ENCODE measurements at places on chromosomes 7 and 10.

GRCh38 chr10:86151613-86152012 is 215.0 kb downstream of the GRID1 start:
- H3K4me3 ChIP-seq, result no peak overlapping the region
- no peaks in the 10 kb centered on the region for H3K4me1 ChIP-seq
- H3K27me3 ChIP-seq, result peaks cover 4% of the 10 kb centered on the region
- DNase-seq, result no peak
- H3K36me3 ChIP-seq, result no peaks in the 10 kb centered on the region

DNA sequence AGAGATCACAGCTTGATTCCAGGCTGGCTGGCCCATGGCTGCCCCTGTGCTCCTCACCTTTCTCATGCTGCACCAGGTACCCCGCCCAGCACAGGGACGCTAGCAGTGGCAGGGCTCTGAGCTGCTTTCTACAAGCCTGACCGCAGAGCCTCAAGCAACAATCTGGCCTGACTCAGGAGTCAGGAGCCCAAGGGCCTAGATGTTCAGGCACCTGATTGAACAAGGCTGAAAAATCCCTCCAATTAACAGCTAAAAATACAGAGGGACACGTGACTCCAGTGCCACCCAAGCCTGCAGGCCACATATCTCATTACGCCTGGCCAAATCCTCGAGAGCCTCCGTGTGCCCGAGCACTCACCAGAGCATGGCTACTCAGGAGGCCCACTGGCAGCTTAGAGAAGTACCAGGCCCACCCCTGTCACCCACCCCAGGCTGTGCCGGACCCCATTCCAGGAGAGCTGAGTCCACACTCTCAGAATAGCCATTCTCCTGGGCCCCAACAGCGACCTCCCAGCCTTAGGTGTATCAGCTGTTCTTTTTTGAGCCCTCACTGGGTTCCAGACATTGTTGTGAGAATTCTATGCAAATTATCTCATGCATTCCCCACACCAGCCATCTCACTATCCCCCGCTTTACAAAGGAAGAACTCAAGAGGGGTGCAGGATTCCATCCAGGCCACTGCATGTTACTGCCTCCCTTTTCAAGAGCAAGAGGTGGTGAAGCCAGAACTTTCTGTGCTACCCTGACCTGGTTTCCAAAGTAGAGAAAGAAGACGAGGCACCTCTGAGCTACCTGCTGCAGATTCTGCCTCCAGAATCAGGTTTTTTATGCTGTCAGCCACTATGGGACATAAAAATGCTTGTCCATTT is 98.3 kb downstream of the COL13A1 start:
- H3K4me3 ChIP-seq, result no peak overlapping the region
- DNase-seq, result no peak
- no peak overlapping the region for H3K27ac ChIP-seq
- H3K4me1 ChIP-seq, result no peaks in the 10 kb centered on the region
- H3K36me3 ChIP-seq, result no peaks in the 10 kb centered on the region

DNA sequence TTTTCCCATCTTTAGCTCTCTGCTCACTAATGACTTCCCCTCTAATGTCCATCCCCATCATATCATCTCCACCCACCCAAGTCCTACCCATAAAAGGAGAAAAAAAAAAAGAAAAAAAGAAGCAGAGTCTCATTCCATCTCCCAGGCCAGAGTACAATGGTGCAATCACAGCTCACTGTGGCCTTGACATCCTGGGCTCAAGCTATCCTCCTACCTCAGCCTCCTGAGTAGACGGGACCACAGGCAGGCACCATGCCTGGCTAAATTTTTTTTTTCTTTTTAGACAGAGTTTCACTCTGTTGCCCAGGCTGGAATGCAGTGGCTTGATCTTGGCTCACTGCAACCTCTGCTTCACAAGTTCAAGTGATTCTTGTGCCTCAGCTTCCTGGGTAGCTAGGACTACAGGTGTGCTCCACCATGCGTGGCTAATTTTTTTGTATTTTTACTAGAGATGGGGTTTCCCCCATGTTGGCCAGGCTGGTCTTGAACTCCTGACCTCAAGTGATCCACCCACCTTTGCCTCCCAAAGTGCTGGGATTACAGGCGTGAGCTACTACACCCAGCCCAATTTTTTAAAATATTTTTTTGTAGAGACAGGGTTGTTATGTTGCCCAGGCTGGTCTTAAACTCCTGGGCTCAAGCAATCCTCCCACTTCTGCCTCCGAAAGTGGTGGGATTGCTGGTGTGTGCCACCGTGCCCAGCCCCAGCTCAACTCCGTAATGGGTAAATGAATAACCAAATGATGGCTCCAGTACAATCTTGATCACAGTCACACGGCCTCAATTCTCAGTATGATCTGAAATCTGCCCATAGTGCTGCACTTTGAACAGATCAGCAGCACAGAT is 24.6 kb upstream of the SGMS1 start:
- no peaks in the 10 kb centered on the region for H3K27me3 ChIP-seq
- H3K36me3 ChIP-seq, result no peaks in the 10 kb centered on the region
- H3K4me1 ChIP-seq, result peaks cover 31% of the 10 kb centered on the region

GRCh38 chr7:46253520-46253919 is 332.4 kb upstream of the IGFBP3 start:
- no peak overlapping the region for H3K4me3 ChIP-seq
- H3K36me3 ChIP-seq, result no peaks in the 10 kb centered on the region
- H3K4me1 ChIP-seq, result no peaks in the 10 kb centered on the region
- H3K27me3 ChIP-seq, result no peaks in the 10 kb centered on the region
- no peak for DNase-seq

GRCh38 chr7:83005410-83005809 is 157.3 kb downstream of the PCLO start:
- no peaks in the 10 kb centered on the region for H3K36me3 ChIP-seq
- no peaks in the 10 kb centered on the region for H3K4me1 ChIP-seq
- H3K27ac ChIP-seq, result no peak overlapping the region
- H3K27me3 ChIP-seq, result no peaks in the 10 kb centered on the region

DNA sequence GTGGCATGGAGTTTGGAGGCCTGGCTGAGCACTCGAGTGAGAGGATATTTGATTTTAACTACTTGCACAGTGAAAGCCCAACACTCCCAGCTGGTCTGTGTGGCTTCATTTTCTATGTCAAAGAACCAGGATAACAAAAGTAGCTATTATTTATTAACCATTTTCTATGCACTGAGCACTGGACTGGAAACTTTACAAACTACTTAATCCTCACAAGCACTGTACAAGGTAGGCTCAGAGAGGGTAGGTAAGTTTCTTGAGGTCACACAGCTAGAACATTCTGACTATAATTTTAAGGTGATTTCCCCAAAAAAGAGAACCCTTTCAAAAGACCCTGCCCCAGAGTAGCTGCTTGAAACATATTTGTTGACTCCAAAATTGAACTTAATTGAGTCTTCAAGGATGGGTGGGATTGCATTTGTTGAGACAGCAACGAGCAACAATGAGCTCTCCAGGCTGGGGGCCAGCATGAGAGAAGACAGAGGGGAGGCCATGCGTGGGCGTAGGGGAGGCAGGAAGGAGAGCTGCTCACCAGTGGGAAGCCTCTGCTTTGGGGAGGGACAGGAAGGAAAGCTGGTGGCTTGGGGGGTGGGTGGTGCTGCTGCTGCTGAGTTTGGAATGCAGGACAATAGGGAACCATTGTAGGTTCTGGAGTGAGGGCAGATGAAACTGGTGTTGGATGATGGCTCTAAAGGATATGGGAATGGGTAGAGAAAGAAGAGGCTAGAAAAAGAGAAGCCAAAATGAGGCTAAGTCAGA is 31.5 kb downstream of the FAM241B start:
- H3K4me1 ChIP-seq, result no peaks in the 10 kb centered on the region
- H3K4me3 ChIP-seq, result no peak overlapping the region
- no peaks in the 10 kb centered on the region for H3K36me3 ChIP-seq

GRCh38 chr7:70925411-70926115 is 206.4 kb upstream of the GALNT17 start:
- H3K27me3 ChIP-seq, result no peaks in the 10 kb centered on the region
- H3K4me1 ChIP-seq, result no peaks in the 10 kb centered on the region
- H3K36me3 ChIP-seq, result no peaks in the 10 kb centered on the region
- DNase-seq, result no peak
- H3K27ac ChIP-seq, result no peak overlapping the region

GRCh38 chr7:108066486-108066885 is 63.5 kb upstream of the LAMB1 start:
- H3K27ac ChIP-seq, result no peak overlapping the region
- no peak for DNase-seq
- H3K27me3 ChIP-seq, result peaks cover 2% of the 10 kb centered on the region
- no peak overlapping the region for H3K4me3 ChIP-seq

- no peak overlapping the region for H3K4me3 ChIP-seq
- DNase-seq, result no peak
- no peak overlapping the region for H3K27ac ChIP-seq
Observed at GRCh38 chr7:38374507-38374906, 101.1 kb upstream of the TARP start.

DNA sequence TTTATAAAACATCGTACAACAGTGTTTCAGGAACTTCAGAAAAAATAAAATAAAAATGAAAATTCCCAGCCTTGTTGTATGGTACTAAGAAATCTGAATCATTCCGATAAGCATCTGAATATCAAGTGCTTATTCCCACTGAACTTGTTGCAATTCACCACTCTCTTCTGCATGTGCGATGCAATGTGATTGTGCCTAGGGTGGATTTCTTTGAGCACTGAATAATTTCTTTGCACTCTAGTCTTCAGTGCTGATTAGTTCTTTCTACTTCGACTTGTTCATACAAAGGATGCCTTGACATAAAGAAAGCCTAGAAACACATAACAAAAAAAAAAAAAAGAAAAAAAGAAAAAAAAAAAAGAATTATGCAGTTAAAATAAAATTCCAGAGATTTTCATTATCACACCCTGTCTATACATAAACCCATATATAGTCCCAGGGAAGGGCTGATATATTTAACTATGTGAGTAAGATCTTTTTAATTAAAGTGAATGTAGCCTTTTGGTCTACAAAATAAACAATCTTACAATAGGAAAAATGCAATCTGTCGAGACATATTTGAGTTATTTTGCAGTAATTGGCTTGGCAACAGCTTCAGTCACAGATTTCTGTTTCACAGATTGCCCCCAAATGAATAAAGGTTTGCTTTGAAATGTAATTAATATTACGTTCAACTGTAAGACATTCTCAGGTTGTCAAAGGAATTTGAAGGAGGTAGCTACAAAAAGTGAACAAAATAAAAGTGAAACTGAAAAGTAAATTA is 1118.9 kb upstream of the CELF2 start:
- no peak overlapping the region for H3K27ac ChIP-seq
- H3K4me3 ChIP-seq, result no peak overlapping the region
- H3K36me3 ChIP-seq, result no peaks in the 10 kb centered on the region
- DNase-seq, result no peak

GRCh38 chr7:151575410-151575809 is 55.7 kb upstream of the RHEB start:
- H3K4me1 ChIP-seq, result no peaks in the 10 kb centered on the region
- DNase-seq, result no peak
- no peak overlapping the region for H3K4me3 ChIP-seq

DNA sequence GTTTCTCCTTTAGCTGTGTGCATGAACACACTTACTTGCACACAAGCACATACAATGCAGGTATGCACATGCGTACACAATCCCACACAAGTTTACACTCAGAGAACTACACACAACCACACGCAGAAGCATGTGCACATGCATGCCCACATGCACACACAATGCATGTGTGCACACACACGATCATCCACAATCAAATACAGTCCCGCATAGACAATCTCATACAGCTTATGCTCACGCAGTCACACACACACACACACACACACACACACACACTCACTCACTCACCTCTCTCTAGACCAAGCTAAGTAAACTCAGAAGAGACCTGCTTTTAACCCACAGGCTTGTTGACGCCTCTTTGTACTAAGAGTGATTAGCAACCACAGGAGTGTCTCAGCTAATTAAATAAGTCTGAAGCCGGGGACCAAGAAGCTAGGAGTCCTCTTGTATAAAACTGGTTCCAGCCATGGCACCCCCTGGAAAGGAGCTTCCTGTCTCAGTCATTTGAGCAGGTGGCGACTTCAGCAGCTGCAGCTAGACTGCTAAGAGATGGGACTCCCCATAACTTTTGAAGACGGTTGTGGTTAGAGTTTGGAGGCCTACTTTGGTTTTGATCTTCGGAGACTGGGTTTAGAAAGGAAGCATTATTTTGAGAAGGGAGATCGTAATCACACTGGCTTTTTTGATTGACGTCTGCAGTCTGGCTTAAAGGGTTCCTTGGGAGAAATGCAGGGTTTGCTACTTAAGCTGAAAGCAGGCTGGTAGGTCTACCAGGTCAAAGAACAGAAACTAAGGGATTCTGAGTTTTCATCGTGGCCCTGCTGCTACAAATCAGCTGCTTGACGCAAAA is 82.3 kb upstream of the ADRB1 start:
- H3K4me3 ChIP-seq, result no peak overlapping the region
- peak; percentile 86 for DNase-seq
- H3K27me3 ChIP-seq, result no peaks in the 10 kb centered on the region
- H3K4me1 ChIP-seq, result peaks cover 54% of the 10 kb centered on the region
- H3K36me3 ChIP-seq, result no peaks in the 10 kb centered on the region

- peaks cover 5% of the 10 kb centered on the region for H3K27me3 ChIP-seq
- DNase-seq, result no peak
- H3K36me3 ChIP-seq, result no peaks in the 10 kb centered on the region
- no peak overlapping the region for H3K4me3 ChIP-seq
Observed at GRCh38 chr10:114207349-114207748, 28.2 kb downstream of the TDRD1 start.

- H3K27me3 ChIP-seq, result no peaks in the 10 kb centered on the region
- no peak overlapping the region for H3K27ac ChIP-seq
- peaks cover 5% of the 10 kb centered on the region for H3K4me1 ChIP-seq
- no peak for DNase-seq
- H3K36me3 ChIP-seq, result no peaks in the 10 kb centered on the region
- H3K4me3 ChIP-seq, result no peak overlapping the region
Observed at GRCh38 chr7:90648107-90648506, 52.0 kb downstream of the CDK14 start.

GRCh38 chr10:98100476-98100875 is 34.0 kb upstream of the R3HCC1L start:
- no peaks in the 10 kb centered on the region for H3K27me3 ChIP-seq
- H3K4me3 ChIP-seq, result no peak overlapping the region
- no peak overlapping the region for H3K27ac ChIP-seq
- DNase-seq, result no peak
- no peaks in the 10 kb centered on the region for H3K36me3 ChIP-seq

DNA sequence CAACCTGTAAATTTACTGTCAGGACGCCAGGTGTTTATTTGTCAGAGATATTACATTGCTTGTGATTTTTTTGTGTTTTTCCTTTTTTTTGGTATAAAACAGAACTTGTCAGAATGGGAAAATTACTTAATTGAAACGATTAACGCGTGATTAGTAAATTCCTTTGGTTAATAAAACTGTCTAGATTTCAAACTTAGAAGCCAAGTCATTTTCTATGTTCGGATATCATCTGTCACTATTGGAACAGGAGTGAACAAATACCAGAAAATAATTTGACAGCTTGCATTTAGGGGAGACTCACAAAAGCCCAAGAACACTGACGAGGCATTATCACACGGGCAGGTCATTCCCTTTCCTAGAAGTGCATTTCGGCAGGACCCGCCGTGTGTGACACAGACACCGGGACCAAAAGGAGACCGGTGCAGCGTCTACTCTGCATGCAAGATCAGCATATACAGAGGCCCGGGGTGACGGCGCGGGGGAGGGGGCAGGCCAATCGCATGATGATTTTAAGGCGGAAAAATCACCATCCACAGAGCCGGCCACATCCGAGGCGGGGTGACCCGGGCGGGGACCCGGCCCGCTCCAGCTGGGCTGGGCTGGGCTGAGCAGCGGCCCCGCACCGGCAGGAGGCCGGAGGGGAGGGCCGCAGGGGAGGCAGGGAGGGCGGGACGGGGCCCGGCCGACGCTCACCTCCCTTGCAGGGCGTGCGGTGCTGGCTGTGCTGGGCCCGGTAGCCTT is 841 bp downstream of the GLUD1 start:
- no peaks in the 10 kb centered on the region for H3K4me1 ChIP-seq
- peak overlapping the region; percentile 90 for H3K27ac ChIP-seq
- H3K4me3 ChIP-seq, result peak overlapping the region; percentile 79
- H3K36me3 ChIP-seq, result no peaks in the 10 kb centered on the region
- no peak for DNase-seq

Measured in GM12878 (cell line).